Glomerular endothelial cell (primary cell): ENCODE measurements at places on chromosomes 3 and 15.

GRCh38 chr15:86353213-86353612 is 273.5 kb downstream of the AGBL1 start:
- no peak for DNase-seq

DNA sequence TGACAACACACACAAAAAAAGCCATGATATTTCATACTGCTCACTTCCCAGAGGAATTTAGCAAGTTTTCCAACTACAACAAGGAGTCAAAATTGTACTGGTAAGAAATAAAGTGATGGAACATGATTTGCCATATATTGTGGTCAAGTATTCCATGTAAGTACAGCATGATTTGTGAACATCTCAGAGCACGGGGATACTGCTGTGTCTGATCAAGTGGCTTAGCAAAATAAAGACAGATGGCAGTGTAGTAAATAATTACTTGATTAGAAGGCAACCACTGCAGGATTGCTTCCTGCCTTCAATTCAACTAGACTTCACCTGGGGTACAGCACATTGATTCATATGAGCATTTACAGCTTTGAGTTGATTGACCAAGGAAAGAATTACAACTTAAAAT is 51.6 kb upstream of the DUT start:
- DNase-seq: no peak

DNA sequence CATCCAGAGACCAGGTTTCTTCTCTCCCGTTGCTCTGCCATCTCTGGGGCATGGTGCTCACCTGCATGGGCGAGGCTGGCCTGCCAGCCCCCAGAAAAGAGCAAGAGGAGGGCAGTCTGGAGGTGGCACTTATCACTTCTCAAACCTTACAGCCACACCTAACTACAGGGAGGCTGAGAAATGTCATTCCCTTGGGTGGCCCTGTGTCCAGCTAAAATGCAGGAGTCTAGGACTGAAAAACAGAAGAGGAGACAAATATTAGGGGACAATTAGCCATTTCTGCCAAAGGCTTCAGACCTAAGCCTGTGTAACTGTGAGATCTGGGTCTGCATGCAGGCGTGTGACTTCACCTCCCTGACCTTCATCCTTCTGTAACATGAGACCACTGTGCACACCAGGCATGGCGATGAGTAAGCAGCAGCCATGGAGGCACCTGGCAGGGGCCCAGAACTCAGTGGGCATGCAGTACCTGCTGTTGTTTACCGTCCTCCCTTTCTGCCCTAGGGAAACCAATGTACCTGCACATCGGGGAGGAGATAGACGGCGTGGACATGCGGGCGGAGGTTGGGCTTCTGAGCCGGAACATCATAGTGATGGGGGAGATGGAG is 83.4 kb downstream of the MESD start:
- DNase-seq: no peak

GRCh38 chr15:78421238-78421965 is 16.6 kb upstream of the IREB2 start:
- DNase-seq: no peak

DNA sequence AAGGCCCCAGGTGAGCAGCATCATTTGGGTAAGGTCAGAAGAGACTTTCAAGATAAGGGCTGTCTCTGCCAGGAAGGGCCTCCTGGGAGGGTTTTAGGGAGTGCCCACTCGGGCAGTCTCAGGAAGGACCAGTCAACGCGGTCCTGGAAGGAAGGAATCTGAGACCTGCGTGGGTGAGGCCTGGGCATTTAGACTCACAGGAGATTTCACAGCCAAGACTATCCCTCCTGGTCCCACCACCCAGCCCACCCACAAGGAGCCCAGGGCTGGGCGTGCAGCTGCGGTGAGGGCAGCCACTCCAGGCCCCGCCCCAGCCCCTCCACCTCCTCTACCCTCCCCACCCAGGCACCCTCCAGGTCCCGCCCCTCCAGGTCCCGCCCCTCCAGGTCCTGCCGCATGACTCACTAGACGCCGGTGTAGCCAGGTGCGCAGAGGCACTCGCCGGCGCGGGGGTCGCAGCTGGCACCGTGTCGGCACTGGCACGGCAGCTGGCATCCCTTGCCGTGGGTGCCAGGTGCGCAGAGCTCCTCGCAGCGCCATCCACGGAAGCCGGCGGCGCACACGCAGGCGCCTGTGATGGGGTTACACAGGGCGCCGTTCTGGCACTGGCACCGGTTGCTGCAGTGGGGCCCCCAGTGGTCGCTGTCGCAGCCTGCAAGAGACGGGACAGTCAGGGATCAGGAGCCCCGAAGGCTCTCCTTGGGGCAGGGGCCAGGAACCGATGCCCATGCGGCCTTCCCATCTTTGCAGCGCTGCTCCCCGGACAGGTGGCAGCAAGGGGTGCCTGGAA is 112.7 kb downstream of the RAB11A start:
- DNase-seq: no peak

- no peak for DNase-seq
Observed at GRCh38 chr3:72657666-72658065, 190.6 kb downstream of the SHQ1 start.
